Omental fat pad (tissue), 4 donors: ENCODE measurements at places on chromosomes 1 and 21. TPM values are rescaled to one million over a fixed set of nuclear protein-coding genes. Genes with fewer than 3 reads are reported as not detected.

The MAP1LC3C gene
- 23.6 TPM for total RNA-seq

The RBM34 gene
- total RNA-seq = 35.3 TPM

The USH2A gene
- total RNA-seq = not detected

The KIF17 gene
- total RNA-seq = 2.6 TPM
